ENCODE measurements at places on chromosomes 13 and 19.

GRCh38 chr19:31383553-31383952 lies 34.3 kb upstream of the TSHZ3 start:
- no peak for DNase-seq

DNA sequence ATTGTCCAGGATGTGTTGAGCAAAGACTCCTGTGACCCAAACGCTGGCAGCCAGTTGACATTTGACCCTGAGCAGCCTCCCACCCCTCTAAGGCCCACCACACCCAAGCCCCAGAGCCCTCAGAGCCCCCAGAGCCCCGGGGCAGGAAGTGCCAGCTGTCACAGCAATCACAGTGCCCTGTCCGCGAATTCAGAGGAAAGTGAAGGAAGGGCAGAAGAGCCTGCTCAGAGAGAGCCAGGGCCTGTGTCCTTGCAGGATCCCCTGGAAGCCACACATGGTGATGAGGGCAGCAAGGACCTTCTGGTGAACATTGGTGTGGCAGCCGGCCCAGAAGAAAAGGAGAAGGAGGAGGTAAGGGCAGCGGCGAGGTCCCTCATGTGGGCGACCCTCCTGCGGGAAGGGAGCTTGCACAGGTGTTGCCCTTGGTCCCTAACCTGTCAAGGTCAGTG lies 63.7 kb downstream of the SPATA13 start:
- no peak for DNase-seq

- DNase-seq: no peak
Observed at GRCh38 chr19:33502521-33502920, 19.1 kb downstream of the PEPD start.

GRCh38 chr13:78176880-78177279 lies 258.2 kb upstream of the EDNRB start:
- no peak for DNase-seq

DNA sequence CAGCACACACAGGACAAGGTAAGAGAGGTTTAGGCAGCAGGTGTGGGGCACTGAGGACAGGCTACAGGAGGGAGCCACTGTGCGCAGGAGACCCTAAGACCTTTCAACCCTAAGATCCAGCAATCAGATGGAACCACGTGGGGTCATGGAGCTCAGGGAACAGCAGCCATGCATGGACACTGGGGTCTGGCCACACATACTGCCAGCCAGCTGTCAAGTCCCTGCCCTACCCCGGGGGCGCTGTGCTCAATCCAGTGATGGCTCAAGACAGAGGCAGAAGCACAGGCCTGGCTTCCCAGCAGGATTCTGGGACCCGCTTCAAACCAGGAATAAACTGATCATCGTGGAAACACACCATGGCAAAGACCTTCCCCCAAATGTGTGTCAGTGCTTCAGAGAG lies 25.5 kb upstream of the EPHX3 start:
- DNase-seq: no peak

GRCh38 chr13:85441975-85442374 lies 357.2 kb downstream of the SLITRK6 start:
- DNase-seq: no peak

GRCh38 chr19:58569943-58570670 lies 3.0 kb downstream of the MZF1 start:
- no peak for DNase-seq

GRCh38 chr13:83272652-83273240 lies 609.5 kb downstream of the SLITRK1 start:
- DNase-seq: no peak

DNA sequence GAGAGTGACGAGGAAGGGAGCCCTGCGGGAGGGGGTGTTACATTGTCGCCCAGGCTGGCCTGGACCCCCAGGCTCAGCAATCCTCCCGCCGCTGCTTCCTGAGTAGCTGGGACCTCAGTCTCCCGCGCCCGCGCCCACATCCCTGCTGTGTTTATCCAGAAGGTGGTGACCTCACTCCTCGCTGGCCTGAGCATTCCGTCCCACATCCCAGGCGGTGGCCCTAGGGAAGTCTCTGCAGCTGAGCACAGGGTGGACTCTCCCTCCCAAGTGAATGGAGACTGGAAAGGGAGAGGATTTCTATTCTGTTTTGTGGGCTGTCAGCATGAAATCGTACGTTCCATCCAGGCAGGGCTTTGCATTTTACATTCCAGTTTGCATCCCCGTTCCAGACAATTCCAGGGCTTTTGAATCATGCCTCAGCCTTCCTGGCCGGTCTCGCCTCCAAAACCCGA lies 401 bp upstream of the ZNF765 start:
- DNase-seq: no peak

- DNase-seq: no peak
Observed at GRCh38 chr13:114097212-114097892, 35.1 kb downstream of the RASA3 start.
